ENCODE measurements at places on chromosomes 7 and 10.

DNA sequence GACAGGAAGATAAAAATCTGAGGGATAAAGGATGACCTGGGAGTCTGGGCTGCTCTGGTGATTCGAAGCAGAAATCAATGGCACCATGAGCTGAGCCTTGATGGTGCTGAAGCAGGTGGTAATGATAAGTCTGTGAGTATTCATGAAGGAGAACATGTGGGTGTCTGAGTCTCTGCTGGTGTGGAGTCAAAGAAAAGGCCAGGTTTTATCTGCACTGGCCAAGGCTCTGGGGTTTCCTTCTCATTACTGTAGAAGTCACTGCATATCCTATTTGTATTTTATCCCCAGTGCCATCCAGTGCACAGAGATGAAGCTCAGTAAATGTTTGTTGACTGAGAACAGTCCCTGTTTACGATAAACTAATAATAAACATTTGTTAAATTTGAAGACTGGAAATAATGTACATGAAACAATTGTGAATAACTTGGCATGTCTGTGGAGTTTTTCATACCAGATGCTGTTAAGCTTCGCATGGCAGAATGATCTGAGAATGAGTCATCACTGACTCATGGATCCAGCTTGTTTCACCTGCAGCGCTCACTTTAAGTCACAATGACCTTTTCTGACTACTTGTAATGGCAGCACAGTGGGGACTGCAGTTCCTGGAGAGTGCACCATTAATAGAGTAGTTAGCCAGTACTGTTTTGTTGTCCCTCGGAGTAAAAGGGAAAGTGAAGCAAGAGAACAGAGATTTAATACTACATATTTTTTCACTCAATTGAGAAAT lies 538.5 kb downstream of the HTR7 start:
- DNase-seq, result no peak

GRCh38 chr10:103546401-103546800 lies 52.9 kb downstream of the NEURL1 start:
- no peak for DNase-seq

DNA sequence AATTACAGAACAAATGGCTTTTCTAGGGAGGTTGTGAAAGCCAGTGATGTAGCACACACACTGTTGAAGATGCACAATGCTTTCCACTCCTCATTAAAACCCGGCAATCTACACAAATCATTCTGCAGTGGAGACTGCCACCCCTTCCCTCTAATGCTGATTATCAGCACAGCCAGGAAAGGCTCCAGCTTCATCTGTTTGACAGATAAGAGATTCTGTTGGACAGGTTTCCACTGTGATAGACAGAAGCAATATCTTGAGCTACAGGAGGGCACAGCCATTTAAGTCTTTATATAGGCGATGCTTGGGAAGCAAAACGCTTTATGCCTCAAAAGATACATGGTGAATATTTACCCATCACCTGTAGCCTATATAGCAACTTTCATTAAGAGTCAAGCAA lies 555.6 kb downstream of the GLRX3 start:
- DNase-seq, result no peak

DNA sequence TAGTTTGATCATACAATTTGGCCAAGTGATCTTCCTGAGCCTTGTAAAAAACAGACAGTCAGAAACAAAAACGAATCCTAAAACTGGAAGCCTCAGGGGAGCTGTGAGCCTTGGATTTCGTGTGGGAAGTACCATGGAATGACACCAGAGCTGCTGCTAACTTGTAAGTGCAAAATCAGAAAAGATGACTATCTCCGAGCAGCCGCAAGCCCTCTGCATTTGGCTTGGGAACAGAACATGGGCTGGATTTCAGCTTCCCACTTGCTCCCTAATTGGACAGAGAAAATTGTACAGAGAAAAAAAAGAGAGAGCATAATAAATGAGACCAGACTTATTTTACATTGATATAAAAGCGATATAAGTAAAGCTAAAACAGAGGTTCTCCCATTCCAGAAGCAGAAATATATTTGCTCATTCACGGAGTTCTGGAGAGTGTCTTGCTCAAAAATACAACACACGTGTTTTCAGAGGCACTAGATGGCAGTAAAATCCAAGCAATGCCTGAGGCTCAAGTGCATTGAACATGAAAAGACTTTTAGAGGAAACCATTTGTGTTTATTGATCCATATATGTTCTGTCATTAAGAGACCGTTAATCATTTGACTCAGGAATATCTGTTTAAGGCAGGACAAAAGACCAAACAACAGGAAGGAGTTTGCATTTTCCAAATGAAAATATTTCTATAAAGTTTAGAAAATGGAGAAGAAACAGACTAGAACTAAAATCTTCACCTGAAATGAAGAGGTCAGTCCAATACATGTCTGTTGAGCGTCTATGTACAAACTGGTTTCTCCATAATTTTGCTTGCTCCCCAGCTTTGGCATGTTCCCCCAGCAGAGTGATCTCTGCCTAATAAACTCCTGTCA lies 78.3 kb upstream of the SLC26A5 start:
- no peak for DNase-seq

- DNase-seq, result no peak
Observed at GRCh38 chr10:2011106-2011716, 273.9 kb upstream of the ADARB2 start.

DNA sequence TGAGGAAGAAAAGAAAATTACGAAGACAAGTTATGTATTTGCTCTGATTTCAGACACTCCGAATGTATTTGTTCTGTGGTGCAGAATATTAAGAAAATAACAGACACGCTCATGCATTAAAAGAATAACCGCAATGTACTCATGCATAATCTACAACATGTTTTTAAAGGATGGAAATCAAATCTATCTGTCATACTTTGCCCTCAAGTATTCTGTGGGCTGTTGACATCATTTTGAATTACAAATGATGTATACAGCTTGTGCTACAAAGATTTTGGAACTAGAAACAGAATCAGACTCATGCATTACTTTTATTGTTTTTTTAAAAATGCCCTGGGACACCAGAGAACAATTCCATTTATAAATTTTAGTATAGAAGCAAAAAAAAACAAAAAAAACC lies 69.9 kb downstream of the APBB1IP start:
- no peak for DNase-seq

GRCh38 chr7:42143711-42144600 lies 93.1 kb downstream of the GLI3 start:
- DNase-seq, result no peak

GRCh38 chr10:111725050-111725449 lies 458.5 kb downstream of the GPAM start:
- DNase-seq, result no peak

DNA sequence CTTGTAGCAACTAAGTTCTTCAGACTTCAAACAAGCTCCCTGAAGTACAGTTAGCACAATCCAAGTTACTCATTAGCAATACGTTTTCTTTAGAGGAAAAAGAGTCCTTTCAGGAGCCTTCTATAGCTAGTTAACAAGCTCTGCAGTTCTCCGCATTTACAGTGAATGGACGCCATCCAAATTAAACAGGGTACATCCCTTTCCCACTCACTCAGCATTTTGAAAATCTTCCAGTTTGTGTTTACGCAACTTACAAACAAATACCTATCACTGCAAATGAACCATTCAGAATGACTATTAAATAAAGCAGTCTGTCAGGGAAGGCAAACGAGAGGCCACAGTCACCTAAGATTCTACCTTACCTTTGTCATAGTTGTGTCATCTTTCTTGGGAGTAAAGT lies 84.5 kb downstream of the RNF32 start:
- no peak for DNase-seq

DNA sequence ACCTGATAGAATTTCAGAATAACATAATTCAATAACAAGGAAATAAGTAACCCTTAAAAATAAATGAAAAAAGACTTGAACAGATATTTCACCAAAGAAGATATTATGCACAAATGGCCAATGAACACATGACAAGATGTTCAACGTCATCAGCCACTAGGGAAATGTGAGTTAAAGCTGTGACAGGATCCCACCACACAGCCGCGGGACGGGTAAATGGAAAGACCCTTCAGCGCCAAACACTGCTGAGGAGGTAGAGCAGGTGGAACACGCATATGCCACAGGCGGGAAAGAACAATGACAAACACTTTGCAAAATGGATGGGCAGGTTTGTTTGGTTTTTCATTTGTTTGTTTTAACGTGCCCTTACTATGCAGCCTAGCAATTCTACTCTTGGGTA lies 86.1 kb upstream of the RNF32 start:
- DNase-seq, result no peak
